ENCODE measurements at places on chromosomes 16 and 17.

GRCh38 chr16:31441956-31442355, 633 bp downstream of the ZNF843 start:
- no peak for DNase-seq

- no peak for DNase-seq
These were observed 126.7 kb upstream of the GSE1 start for GRCh38 chr16:85486256-85486915.

- DNase-seq = no peak
These were observed 62.4 kb downstream of the BAIAP2 start for GRCh38 chr17:81097134-81097942.

GRCh38 chr16:58393138-58393504, 850 bp downstream of the GINS3 start:
- no peak for DNase-seq

DNA sequence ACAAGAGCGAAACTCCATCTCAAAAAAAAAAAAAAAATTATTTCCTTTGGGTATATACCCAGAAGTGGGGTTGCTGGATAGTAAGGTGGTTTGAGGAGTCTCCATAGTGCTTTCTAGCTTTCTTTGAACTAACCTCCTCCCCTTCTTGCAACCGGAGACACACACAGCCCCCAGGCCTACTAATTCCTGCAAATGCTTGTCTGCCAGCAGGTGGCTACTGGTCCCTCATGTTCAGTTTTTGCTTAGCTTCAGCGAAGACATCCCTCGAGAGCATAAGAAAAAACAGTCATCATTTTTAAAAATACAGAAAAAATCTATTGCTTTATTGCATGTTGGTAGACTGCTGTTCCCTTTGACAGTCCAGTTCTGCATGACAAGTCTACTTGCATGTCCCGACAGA, 439.0 kb downstream of the UTP18 start:
- DNase-seq = no peak

Data from NCI-H1048 (cell line).